ENCODE measurements at places on chromosomes 5 and 9. TPM values are rescaled to one million over a fixed set of nuclear protein-coding genes. Genes with fewer than 3 reads are reported as not detected.

- no peak for DNase-seq
Measured at GRCh38 chr9:121996783-121997182, 96.3 kb downstream of the TTLL11 start.

DNA sequence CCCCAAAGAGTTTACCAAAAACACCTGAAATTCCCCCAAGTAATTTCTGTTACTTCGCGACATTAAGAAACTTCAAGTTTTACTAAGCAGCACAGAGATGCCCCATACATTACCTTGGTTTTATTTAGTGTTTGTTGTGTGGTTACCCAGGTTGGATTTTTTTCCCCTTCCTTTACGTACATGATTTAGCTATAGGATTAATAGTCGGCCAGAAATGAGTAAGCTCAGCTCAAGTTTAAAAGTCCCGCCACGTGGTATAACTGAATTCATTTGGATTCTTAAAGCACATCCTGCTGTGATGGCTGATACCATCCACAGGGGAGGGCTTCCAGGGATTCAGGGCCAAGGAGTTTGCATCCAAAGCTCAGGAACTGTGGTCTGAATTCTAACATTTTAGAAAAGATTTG, 75.9 kb downstream of the DAP start:
- DNase-seq: no peak

DNA sequence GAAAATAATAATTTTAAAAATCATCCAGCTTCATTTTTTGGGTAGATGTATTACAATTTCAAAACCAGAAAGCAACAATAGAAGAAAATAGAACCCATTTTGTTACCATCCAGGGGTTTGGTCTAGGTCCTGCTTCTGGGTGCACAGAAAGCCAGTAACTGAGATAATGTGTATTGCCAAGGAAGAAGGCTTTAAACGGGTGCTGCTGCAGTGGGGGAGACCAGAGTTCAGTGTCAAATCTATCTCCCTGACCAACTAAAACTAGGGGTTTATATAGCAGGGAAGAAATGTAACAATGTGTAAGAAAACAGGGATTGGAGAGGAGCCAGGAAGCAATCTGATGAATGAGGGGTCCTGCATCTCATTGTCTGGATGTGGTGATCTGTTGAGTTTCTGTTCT, 17.5 kb upstream of the MPDZ start:
- no peak for DNase-seq

DNA sequence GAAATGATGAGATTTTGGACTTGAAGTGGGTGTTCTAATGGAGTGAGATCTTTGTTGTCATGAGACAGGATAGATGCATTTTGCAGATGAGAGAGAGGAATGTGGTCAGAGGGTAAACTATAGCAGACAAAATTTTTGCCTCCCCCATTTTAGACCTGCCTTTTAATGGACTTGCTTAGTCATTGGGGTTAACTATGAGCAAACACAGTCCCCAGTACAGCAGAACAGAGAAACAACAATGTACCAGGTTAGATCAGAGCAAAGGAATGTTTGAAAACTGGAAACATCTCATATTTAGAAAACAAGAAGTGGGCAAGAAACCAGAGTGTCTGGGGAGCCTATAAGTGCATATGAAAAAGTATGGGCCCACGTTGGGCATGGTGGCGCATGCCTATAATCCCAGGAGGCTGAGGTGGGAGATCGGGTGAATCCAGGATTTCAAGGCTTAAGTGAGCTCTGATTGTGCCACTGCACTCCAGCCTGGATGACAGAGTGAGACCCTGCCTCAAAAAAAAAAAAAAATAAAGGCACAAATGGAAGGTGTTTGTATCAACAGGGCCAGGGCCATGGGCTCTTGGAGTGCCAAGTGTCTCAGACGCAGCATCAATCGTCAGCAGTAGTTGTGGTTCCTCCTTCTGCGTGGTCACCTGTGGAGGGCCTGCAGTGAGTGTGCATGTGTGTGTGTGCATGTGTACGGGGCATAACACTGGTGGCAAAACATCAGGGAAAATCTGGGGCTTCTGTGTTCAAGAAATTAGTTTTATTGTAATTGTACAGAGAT, 214.4 kb upstream of the S1PR3 start:
- no peak for DNase-seq

GRCh38 chr5:15634591-15635288, 134.8 kb downstream of the FBXL7 start:
- DNase-seq: no peak

- DNase-seq: no peak
Measured at GRCh38 chr5:158519433-158520021, 580.2 kb downstream of the EBF1 start.

DNA sequence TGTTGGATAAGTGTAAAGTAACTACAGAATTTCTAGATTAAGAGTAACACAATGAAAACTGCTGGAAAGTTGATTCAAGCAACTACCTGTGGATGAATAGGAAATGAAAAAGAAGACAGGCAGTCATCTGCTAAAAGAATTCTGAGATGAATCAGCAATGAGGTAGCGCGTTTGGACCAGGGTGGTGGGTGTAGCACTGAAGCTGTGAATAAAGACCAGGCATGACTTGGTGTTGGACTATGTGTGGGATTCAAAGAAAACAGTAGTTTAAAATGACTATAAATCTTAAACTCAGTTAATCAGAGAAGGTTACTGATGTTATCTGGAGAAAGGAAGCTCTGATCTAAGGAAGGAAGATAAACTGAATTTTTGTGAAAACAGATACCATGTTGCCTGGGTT, 159.8 kb downstream of the FBN2 start:
- DNase-seq: no peak

DNA sequence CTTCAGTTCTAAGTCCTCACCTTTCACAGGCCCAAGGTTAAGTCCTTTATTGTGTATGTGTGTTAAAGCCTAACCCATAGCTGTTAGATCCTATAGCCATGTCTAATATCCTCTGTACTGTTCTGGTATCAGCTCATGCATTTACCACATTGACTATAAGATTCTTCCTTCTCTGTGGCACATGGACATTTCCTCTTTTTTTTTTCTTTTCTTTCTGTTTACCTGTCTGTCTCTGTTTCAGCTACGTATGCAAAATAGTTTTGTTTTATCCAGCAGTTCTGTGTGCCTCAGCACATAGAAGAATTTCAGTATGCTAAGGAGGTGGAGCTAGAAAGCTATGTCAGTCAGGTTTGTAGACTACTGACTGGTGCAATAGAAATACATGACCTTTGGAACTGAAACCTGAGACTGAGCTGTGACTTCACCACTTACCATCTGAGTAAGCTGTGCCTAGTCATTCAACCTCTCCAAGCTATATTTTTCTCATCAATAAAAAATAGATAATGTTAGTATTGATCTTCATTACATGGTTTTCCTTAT, 155.6 kb upstream of the VLDLR start:
- DNase-seq: no peak

DNA sequence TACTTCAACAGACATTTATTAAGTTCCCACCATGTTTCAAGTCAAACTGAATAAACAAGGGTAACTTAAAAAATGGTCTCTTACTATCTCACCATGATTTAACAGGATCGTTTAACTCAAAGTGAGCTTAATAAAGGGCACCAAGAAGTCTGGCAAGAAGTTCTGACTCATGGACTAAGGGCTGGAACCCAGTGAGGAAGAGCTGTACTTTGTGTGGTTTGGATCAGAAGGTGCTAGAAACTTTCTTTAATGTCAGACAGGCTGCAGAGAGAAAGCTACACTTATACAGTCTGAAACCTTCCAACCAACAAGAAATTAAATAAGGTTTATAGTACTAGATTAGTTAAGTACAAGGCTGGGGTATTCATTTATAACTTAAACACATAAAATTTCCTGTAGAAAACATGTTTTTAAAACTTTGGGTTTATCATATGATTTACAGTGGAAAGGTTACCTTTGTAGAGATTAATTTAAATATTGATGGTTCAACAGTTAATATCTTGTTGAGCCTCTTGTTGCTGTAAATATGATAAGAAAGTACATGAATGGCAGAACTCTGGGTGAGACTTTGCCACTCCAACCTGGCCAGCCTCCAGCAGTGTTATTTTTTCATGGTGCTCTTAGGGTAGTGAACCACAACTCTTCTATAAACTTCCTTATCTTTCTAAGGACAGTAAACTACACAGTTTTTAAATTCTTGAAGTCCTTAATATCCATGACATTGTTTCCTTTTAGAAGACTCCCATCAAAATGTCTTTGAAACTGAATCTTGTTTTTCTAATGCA, 162.8 kb downstream of the MAN2A1 start:
- DNase-seq: no peak

GRCh38 chr5:58022055-58022454, 437.8 kb downstream of the PLK2 start:
- no peak for DNase-seq

RASGRF2 gene
- 6.8 TPM for total RNA-seq

PCDHB15 gene
- total RNA-seq: 2.9 TPM

GPR21 gene
- 6.1 TPM for total RNA-seq

F2RL2 gene
- 1.4 TPM for total RNA-seq

PCDHB4 gene
- total RNA-seq: 3.9 TPM
